CD4-positive, CD25-positive, alpha-beta regulatory T cell (primary cell): ENCODE measurements at places on chromosomes 2 and 18. TPM values are rescaled to one million over a fixed set of nuclear protein-coding genes. Genes with fewer than 3 reads are reported as not detected.

DNA sequence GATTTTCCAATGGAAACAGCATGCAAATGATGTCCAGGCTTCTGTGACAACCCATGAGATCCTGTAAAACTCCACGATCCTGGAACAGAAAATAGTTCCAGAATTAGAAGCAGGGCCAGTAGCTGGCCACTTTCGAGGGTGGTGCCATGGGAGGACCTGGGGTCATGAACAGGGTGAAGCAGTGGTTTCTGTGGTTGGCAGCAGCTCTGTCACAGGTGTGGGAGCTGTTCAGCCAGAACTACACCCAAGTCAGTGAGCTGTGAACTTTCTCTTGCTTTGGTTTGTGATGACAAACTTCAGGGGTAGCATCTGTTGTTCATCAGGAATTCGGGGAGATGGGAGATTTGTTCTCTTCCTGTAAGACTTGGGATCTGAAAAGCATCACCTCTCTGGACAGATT is 314.4 kb upstream of the NT5C1B start:
- H3K27ac ChIP-seq: no peak overlapping the region
- no peak overlapping the region for H3K4me3 ChIP-seq
- no peaks in the 10 kb centered on the region for H3K36me3 ChIP-seq
- no peak for DNase-seq
- H3K4me1 ChIP-seq: no peaks in the 10 kb centered on the region

DNA sequence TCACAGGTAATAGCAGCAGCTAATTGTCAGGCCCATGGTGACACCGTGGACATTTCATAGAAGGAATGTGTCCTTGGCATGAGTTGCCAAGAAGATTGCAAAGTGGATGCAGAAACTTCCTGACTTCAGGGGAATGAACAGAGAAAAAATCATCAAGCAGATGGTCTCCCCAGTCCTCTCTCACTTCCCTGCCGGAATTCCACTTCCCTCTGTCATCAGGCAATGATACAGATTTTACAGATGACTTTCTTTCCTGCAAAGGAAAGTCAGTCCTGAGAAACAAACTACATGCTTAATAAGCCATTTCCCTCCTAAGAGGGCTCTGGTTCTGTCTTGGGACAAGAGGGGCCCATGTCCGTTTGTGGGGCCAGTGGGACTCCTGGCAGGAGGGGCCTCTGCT is 45.7 kb downstream of the KCNF1 start:
- DNase-seq: no peak
- peaks cover 4% of the 10 kb centered on the region for H3K27me3 ChIP-seq
- H3K36me3 ChIP-seq: no peaks in the 10 kb centered on the region
- no peak overlapping the region for H3K27ac ChIP-seq

DNA sequence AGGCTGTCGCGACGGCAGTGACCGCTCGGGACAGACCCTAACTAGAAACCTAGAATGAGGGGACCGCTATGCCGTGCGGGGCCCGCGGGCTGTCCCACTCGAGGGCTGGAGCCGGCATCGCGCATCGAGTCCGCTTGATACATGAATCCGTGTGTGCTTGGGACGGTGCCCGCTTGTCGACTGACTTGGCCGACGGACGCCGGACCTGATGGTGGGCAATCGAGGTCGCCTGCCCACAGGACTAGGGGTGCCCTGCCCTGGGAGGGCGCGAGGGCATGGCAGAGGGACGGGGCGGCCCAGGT is 749 bp upstream of the PTMA start:
- H3K27ac ChIP-seq: peak overlapping the region; percentile 100
- peak overlapping the region; percentile 87 for H3K4me3 ChIP-seq
- no peaks in the 10 kb centered on the region for H3K27me3 ChIP-seq
- H3K36me3 ChIP-seq: peaks cover 15% of the 10 kb centered on the region
- DNase-seq: no peak

GRCh38 chr18:2897448-2898185 is 50.8 kb downstream of the EMILIN2 start:
- H3K27ac ChIP-seq: no peak overlapping the region
- H3K27me3 ChIP-seq: no peaks in the 10 kb centered on the region
- no peak overlapping the region for H3K4me3 ChIP-seq
- H3K4me1 ChIP-seq: no peaks in the 10 kb centered on the region
- H3K36me3 ChIP-seq: no peaks in the 10 kb centered on the region

- no peak overlapping the region for H3K4me3 ChIP-seq
- no peak overlapping the region for H3K27ac ChIP-seq
- DNase-seq: no peak
- no peaks in the 10 kb centered on the region for H3K36me3 ChIP-seq
Observed at GRCh38 chr18:72206814-72207213, 337.3 kb downstream of the CBLN2 start.

DNA sequence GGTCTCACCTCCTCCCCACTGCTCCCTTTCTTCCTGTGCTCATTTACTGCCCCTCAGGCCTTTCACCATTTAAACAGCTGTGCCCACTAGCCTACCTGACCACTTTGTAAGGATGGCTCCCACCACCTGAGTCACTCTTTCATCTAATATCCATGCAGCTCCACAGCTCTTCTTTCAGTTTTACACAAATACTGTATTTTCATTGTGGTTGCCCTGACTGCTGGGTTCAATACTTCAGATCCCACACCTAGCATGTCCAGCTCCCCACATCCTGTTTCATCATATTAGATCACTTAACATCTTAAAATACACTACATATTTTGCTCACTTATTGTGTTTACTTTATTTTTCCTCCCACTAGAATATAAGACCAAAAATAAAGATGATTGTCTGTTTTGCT is 1110.6 kb downstream of the TSN start:
- no peaks in the 10 kb centered on the region for H3K4me1 ChIP-seq
- H3K27ac ChIP-seq: no peak overlapping the region
- H3K27me3 ChIP-seq: no peaks in the 10 kb centered on the region

The DYNAP gene
- not detected for total RNA-seq
